Gastrocnemius medialis (tissue), 4 donors: ENCODE measurements at places on chromosomes 4 and X.

- DNase-seq = no peak
These were observed 106.2 kb upstream of the PUDP start for GRCh38 chrX:7254144-7254543.

DNA sequence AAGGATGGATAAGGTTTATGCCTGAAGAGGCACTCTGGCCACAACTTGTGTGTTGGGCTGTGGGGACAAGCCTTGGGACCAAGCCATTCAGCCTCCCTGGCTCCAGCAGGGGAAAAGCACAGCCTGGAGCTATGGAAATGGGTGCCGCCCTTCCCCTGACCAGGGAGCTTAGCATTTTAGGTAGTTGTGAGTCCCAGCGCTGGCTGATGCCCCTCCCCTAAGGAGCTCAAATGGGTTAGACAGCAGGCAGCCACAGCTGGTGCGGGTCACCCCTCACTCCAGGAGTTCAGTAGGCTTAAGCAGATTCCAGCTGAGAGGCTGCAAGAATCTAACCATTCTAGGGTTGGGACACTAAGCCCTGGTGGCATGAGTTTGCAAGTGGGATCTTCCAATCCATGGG lies 172.9 kb downstream of the KCNIP4 start:
- no peak for DNase-seq

DNA sequence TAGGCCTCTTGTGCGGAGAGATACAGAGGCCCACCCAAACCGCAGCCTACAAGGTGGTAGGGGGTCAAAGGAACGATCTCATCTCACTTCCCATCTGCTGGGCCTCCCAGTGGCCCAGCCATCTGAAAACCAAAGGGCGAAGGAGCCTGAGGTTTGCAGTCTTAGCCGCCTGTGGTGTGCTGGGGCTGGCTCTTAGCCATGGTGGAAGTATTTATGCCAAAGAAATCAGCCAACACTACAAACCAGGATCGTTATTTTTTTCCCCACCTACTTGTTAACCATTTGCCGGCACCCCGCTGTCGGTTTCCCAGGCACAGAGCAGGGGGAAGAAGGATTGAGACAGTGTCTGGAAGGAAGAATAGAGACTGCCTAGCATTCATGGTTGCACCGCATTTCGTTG lies 30.9 kb upstream of the CDKL5 start:
- no peak for DNase-seq

- DNase-seq = no peak
These were observed 289.0 kb downstream of the C4orf33 start for GRCh38 chr4:129384974-129385373.

DNA sequence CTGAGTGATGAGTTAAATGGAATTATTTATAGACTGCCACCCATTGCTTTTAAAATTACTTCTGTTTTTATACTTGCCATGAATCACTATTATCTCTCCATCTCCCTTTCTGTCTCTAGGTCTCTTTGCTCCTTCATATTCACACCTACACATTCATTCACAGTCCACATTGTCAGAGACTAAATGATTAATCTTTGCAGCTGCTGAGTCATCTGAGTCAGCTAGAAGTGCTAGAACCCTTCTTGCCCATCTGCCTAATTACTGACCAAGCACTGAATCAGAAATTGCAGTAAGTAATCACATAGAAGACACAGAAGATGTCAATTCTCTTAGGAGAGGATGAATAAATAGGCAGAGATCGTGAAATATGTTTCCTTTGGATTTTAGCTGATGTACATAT lies 31.6 kb upstream of the RPS6KA6 start:
- DNase-seq = no peak

DNA sequence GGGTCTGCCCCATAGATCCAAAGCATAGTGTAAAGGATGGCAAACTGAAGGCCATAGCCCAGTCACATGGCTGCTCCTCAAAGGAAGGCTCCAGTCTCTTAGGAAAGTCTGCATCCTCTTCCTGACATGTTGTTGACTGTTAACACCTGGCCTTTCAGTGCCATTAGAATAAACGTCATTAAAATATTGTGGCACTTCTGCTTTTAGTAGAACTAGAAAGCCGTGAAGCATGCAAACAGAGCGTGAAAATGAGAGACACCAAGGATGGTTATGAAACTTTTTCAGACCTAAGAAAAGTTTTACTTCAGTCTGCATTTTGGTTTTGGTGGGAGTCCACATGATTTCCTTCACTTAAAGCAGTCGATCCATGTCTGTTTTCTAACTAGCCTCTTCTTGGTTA lies 41.1 kb upstream of the AFF2 start:
- no peak for DNase-seq

DNA sequence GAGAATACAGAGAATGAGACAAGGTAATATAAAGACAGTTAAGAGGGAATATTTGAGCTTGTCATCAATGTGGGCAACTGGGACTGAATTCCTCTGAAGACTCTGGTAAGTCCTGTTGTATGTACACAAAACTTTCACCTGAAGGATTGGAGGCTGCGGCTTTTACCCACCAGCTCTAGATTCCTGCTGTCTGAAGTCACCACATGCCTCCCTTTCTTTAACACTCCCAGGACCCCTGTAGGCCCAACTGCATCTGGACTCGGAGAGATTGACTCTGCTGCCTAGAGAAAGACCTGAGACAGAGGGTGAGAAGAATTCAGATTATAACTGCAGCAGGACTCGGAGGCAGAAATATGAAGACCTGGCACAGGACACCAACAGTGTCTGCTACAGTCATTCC lies 1048.0 kb downstream of the PDHA2 start:
- DNase-seq = no peak

- peak; percentile 17 for DNase-seq
These were observed 25.3 kb downstream of the FAM241A start for GRCh38 chr4:112170451-112170993.
